Activated CD4-positive, alpha-beta T cell treated with anti-CD3 and anti-CD28 coated beads for 48 hours (primary cell): ENCODE measurements at places on chromosomes 6 and 20.
A peak's percentile ranks its signal among the peaks of the same experiment; 100 is the strongest.

GRCh38 chr20:43237651-43238168 lies 48.0 kb upstream of the PTPRT start:
- DNase-seq, result no peak

DNA sequence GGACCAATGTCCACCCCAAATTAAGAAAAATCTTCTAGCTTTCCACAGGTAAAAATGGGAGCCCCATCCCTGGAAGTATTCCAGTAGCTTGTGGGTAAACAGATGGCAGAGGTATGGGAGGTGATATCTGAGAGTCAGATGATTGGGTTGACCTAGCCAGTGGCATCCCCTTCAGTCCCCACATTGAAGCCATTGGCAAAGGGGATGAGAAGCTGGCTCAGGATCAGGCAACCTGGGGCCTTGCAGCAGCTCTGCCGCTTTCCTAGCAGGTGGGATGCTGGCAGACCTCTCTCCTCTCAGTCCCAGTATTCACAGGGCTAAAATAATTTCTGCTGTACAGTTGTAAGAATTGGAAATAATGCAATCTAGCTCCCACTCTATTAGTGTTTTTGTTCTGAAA lies 108.9 kb upstream of the KCNG1 start:
- DNase-seq, result no peak

- no peak for DNase-seq
Observed at GRCh38 chr20:11847827-11848226, 69.9 kb upstream of the BTBD3 start.

DNA sequence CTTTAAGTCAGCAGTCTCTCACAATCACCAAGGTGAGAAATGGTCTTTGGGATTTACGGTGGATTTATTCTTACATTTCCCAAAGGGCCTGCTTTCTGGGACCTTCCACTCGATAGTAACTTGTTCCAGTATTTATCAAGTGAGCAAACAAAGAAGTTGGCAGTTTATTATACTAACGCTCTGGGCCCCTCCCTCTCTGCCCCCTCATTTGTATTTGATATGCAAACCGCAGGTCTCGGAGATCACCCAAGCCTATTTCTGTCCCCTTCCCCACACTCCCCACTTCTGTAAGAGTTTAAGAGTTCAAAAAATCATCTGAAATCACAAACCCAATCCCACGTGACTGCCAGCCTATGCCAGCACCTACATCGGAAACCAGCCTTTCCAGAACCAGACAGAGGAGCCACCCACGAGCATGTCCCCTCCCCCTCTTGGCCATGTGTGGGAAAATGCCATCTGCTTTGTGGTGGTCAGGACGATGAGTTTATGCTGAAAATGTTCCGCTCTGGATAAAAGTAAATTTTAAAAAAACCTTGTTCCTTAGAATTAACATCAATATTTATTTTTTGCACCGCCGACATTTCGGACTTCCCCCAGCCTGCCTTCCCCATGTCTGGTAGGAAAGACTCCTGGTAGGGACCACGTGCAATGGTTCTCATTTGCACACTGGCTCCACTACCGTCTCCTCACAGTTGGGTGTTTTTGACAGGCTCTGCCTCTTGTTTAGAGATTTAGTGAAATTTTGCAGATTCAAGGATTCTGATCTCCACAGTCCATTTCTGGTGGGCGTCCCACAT lies 281.0 kb downstream of the TFAP2C start:
- DNase-seq, result no peak

- peak; percentile 46 for DNase-seq
Observed at GRCh38 chr20:17825960-17826843, 126.4 kb downstream of the BANF2 start.

GRCh38 chr6:5435449-5435848 lies 174.1 kb downstream of the FARS2 start:
- DNase-seq, result no peak

GRCh38 chr20:7248281-7249201 lies 481.1 kb downstream of the BMP2 start:
- no peak for DNase-seq

- DNase-seq, result no peak
Observed at GRCh38 chr6:107616775-107617174, 126.9 kb downstream of the SOBP start.

- DNase-seq, result no peak
Observed at GRCh38 chr6:36836111-36837021, 2.9 kb downstream of the CPNE5 start.

- DNase-seq, result no peak
Observed at GRCh38 chr20:9186396-9186795, 117.5 kb downstream of the PLCB4 start.

GRCh38 chr6:35993150-35993549 lies 31.3 kb downstream of the SLC26A8 start:
- DNase-seq, result no peak

- no peak for DNase-seq
Observed at GRCh38 chr6:90764001-90764400, 177.1 kb upstream of the MAP3K7 start.

- no peak for DNase-seq
Observed at GRCh38 chr20:17334932-17335331, 108.1 kb downstream of the PCSK2 start.

- peak; percentile 25 for DNase-seq
Observed at GRCh38 chr6:151286214-151286613, 46.4 kb downstream of the AKAP12 start.

- peak; percentile 11 for DNase-seq
Observed at GRCh38 chr20:36214684-36215256, 21.5 kb upstream of the AAR2 start.

DNA sequence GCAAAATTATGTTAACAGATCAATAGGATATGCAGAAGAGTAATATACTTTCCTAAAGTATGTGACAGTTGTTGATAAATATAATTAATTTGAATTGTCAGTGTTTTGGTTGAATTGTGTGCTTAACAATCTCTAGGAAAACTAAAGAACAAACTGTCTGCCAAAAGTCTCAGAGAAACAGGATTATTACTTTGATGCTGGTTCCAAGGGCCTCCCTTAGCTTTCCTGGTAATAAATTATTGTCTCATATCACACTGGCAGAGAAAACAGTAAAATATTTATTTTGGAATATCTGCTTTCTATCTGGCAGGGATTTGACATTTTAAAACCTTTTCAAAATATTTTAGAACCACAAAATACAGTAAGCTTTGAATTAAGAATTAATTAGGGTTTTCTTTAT lies 40.1 kb upstream of the CARMIL1 start:
- DNase-seq, result no peak
